Fibroblast of villous mesenchyme (primary cell): ENCODE measurements at places on chromosomes 3 and 15.
A peak's percentile ranks its signal among the peaks of the same experiment; 100 is the strongest.

DNA sequence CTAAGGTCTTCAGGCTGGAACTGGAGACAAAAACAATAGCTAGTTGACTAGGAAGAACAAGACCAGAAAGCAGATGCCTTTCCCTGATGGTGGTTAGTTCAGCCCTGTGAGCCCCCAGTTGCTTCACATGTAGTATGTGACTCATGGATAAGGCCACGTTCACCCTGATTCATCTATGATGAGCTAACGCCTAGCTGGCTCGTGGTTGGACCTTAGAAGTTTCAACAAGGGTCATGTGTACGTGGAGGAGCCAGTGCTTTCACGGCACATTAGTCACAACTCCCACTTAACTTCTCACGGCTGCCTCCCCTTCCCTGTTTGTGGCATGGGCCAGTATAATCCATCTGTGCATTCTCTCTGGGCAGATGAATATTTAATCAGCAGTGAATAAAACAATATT lies 20.6 kb downstream of the COL8A1 start:
- DNase-seq = peak; percentile 97

GRCh38 chr3:127690823-127691452 lies 18.2 kb downstream of the ABTB1 start:
- peak; percentile 64 for DNase-seq

DNA sequence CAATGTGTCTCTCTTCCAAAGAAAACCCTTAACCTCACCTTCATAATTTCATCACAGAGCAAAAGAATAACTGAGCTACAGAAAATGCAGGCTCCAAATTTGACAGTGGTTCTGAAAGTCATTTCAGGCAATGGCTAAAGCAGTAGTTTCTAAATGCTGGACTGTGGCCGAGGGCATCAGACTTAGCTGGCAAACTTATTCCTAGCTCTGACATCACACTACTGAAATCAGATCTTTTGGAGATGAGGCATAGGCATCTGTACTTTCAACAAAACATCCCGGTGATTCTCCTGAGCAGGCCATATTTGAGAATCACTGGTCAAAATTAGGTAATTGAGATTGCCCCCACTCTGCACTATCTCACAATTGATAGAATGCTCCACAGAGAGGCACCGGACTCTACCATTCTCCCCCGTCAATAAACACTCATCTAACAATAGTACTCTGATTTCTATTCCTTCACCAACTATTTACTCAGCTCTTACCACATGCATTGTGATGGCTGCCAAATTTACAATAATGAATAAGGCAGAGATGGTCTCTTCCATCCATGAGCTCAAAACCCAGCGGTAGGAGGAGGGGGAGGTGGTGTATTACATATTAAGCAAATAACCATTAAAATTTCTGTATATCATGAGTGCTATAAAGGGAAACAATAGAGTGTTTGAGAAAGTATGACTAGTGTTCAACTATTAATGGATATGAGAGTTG lies 57.3 kb upstream of the SPRED1 start:
- DNase-seq = no peak

GRCh38 chr3:134643150-134643675 lies 7.6 kb downstream of the KY start:
- no peak for DNase-seq

DNA sequence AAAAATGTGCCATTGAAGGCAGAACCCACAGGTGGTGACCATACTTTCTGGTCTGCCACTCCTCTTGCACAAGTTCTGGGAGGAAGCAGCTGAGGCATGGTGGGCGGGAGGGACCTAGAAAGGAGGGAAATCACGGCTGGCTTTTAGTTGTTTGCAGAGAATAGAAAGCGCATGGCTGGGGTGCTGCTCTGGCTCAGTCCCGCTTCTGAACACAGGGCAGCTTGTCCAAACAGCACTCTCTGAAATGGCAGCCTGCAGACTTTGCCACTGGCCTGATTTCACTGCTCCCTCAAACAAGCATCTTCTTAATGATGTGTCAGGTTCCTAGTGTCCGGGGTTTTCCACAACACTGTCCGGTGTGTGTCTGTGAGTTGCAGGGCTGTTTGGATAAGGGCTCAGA lies 76.7 kb downstream of the AAGAB start:
- peak; percentile 77 for DNase-seq

DNA sequence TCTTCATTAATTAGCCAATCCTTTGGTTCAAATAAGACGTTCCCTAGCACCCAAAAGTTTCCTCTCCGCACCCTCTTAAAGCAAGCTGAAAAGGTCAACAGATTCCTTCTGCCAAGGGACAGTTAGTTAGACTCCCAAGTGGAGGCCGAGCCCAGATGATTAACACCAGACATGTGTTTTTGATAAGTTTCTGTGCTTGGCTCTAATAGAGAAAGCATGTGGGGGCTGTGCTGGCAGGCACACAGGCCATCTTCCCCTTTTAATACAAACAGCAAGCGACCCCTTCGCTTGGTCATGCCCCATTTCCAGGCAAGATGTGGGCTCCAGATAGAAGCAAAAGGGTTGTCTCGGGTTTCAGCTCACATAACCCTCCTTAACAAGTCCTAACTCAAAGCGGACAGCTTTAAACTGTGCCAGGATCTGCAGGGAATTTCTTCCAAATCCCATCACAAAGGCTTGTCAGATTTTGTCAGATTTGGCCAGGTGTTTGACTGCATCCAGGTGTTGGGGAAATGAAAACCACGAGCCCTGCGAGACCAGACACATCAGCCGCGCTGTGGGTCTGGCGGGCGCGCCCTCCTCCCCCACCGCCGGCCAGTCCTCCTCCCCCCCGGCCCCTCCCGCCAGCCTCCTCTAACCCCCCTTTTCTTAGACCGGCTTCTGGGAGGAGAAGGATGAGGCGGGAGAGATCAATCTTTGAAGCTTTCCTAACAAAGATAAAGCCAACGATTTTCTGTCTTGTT lies 3.3 kb downstream of the HES1 start:
- DNase-seq = peak; percentile 97
